Fibroblast of skin of left quadriceps (primary cell): ENCODE measurements at places on chromosomes 2 and 18.

DNA sequence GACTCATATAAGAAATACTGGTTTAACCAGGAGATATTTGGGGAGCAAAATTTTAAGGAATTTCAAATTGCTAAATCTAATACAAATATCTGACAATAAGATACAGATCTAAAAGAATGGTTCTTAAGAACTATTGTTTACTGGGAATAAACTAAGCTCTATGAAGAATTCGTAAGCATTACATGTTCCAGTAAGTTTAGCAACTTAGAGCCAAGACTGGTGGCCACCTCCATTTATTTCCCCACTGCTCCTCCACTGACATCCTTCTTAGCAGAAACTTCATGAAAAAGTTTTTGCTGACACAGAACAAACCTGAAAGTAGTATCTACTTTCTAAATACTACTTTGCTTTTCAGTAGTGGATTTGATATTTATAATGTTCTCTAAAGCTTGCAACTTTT is 83.0 kb downstream of the ACSL3 start:
- no peak for DNase-seq

DNA sequence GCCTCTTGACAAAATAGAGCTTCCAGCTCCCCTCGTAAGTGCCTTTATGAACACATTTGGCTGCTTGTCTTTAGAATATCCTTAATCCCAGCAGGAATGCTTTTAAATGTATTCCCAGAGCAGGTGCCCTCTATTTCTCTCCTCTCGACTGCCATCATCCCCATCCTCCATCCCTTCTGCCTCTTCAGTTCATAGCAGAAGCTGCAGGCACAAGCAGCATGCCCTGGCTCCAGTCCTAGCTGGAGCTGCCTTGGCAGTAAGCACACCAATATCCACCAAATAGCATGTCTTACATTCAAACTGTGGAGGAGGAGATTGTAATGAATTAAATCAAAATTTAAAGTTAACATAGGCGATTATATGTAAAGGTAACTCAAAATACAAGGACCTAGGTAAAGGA is 891.3 kb upstream of the SLC39A10 start:
- DNase-seq, result no peak

DNA sequence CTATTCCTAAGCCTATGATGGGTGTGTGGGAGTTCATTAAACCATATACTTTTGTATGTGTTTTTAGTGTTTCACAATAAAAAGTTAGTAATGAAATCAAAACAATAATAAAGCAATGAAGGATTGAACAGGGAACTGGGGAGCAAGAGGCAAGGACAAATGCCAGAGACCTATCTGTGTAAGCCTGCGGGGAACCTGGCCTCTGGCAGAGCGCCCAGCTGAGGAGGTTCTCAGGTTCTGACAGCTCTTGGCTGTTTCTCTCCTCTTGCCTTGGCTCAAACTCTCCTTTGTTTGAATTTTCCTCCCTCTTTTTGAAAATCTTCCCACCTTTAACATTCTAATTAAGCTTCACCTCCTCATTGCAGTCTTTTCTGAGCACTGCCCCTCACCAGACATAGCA is 200.0 kb upstream of the NCKAP5 start:
- no peak for DNase-seq

DNA sequence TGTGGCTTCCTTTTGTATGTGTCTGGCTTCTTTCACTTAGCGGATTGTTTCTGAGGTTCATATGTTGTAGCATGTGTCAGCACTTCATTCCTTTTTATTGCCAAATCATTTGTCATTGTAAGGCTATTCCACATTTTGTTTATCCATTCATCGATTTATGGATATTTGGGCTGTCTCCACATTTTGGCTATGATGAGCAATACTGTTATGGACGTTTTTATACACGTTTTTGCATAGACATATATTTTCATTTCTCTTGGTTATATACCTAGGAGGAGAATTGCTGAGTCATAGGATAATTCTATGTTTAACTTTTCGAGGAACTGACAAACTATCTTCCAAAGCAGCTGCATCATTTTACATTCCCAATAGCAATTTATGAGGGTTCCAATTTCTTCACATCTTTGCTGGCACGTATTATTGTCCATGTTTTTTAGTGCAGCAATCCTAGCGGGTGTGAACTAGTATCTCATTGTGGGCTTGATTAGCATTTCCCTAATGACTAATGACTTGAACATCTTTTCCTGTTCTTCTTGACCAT is 48.1 kb upstream of the TBC1D8 start:
- peak; percentile 83 for DNase-seq

- no peak for DNase-seq
These were observed 40.5 kb upstream of the PEX13 start for GRCh38 chr2:60976875-60977561.

- no peak for DNase-seq
These were observed 17.9 kb downstream of the PCARE start for GRCh38 chr2:29056452-29056851.

GRCh38 chr2:142462306-142462705 is 331.5 kb upstream of the LRP1B start:
- no peak for DNase-seq

DNA sequence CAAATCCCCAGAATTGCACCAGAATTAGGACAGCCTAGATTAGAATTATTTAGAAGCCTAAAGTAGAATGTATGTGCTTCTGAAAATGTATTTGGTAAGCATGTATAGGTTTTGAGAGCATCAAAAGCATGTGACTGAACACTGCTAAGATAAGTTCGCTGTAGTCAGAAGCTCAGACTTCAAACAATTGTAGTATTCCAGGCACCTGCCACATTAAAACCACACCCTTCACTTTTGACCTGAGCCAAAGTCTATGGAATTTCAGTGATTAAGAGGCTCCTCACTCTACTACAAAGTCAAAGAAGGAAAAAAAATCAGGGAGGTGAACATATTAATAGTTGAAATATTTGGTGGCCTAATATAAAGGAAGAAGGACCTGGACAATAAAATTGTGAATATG is 8.2 kb downstream of the KCNJ3 start:
- DNase-seq, result no peak

GRCh38 chr2:204260901-204261300 is 284.4 kb upstream of the PARD3B start:
- no peak for DNase-seq

GRCh38 chr2:217064234-217065011 is 204.6 kb upstream of the TNP1 start:
- no peak for DNase-seq

DNA sequence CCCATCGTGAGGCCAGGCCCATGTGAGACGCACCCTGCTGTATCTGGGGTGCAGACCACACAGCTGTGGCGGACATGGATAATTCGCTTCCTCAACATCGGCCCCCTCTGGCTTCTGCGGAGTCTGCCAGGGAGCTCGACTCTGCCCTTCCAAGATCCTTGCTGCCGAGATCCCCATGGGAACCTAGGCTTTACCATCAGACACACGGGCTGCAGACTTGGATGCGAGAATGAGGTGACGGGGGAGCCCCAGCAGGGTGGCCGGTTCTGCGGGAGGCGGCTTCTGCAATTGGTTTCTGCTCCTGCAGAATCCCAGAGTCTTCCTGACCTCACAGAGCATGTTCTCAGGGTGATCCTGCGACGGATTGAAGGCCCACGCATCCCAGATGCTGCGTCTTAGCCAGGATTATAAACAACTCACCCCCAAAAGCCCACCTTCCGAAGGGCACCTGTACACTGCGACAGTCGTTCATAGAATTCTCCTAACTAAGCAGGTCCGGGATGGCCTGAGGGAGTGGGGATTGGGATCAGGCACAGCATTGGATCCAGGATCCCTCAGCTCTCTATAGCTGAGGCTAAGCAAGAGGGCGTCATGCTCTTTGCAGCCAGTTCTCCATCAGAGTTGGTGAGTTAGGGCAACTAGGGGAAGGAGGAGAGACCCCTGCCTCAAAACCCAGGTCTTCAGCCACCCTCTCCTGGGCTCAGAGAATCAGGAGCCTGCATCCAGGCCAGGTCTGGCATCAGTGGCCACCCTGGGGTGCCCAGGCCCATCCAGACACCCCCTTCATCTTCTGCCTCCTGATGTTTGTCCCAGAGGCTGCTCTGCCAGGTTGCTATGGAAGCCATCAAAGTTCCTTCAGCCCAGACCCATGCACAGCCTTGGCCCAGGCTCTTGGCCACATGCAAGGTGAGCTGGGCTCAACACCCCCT is 74.7 kb upstream of the SNTG2 start:
- DNase-seq, result no peak

GRCh38 chr2:218323526-218324472 is 31.5 kb upstream of the TMBIM1 start:
- DNase-seq, result peak; percentile 54

DNA sequence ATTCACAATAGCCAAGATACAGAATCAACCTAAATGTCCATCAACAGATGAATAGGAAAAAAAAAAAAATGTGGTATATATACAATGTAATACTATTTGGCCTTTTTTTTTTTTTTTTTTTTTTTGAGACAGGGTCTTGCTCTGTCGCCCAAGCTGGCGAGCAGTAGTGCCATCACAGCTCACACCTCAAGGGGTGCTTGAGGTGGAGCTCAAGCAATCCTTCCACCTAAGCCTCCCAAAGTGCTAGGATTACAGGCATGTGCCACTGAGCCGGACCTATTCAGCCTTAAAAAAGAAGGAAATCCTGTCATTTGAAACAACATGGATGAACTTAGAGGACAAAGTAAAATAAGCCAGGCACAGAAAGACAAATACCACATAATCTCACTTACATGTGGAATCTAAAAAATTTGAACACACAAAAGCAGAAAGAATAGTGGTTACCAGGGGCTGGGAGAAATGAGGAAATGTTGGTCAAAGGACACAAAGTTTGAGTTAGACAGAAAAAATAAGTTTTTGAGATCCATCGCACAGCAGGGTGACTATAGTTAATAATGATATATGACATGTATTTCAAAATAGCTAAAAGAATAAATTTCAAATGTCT is 26.0 kb downstream of the TLK1 start:
- no peak for DNase-seq

DNA sequence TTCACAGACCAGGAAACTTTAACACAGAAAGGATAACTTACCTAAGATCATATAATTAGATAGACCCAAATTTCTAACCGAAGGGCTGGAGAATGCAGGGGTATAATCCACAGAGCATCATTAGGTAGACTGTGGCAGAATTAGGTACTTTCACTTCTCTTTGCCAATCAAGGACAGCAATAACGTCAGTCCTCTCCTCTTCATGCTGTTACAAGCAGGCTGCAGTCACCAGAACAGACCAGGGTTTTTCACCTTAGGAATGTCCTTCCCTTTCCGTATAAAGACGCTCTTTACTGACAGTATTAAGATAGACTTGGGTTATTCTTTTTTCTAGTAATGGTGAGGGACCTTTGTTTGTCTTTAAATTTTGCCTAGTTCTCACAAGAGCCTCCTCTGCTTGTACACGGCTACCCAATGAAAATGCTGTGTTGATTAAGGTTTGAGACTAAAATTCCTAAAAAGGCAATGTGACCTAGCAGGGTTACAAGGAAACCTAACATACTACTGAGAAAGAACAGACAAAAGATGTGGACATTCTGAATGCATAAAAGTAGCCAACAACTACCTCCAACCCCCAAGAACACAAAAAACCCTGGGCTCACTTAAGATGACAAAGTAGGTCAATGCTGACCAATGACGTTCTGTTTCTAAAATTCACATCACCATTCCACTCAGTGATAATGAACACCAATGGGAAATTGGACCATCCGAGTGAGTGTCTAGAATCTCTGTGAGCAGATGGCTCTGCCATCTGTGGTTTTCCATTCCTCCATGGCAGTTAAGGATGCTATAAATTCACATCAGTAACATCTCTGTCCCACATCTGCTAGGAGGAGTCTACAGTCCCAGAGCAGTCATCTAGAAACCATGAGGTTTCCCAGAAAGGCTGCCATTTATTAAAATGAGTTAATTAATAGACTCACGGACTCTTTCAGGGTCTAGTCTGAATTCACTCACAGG is 2.1 kb downstream of the PDIA6 start:
- no peak for DNase-seq

- DNase-seq, result no peak
These were observed 1.6 kb downstream of the INHBB start for GRCh38 chr2:120347396-120348060.
